ENCODE measurements at places on chromosomes 13 and 19.
A peak's percentile ranks its signal among the peaks of the same experiment; 100 is the strongest.

DNA sequence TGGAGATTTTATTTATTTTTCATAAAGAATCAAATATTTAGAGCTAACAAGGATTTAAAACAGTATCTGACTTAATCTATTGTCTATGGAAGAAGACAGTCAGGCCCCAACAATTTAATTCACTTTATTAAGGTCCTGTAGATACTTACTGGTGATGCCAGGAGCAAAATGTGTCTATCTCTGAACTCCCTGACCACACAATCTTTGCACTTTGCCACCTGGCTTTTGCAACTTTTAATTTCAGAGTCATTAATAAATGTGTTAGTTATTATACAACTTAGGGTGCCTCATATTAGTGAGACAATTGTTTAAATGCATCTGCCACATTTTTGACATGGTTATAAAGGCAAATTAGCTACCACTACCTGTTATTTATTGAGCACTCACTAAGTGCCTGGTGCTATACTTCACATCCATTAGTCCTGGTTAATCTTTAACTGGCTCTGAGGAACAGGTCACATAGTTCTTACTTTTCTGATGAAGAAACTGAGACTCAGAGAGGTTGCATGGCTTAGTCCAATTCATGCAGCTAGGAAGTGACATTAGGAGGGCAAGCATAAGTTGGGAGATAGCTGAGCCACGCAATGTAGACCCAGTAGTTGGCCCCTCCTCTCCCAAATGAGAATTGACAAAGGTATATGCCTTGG, 297.9 kb downstream of the DCT start:
- DNase-seq, result no peak

- DNase-seq, result no peak
Measured at GRCh38 chr13:34371645-34372395, 553.9 kb downstream of the RFC3 start.

GRCh38 chr13:45700971-45701900, 884 bp upstream of the CBY2 start:
- DNase-seq, result no peak

- DNase-seq, result no peak
Measured at GRCh38 chr13:105871326-105871725, 664.1 kb downstream of the EFNB2 start.

DNA sequence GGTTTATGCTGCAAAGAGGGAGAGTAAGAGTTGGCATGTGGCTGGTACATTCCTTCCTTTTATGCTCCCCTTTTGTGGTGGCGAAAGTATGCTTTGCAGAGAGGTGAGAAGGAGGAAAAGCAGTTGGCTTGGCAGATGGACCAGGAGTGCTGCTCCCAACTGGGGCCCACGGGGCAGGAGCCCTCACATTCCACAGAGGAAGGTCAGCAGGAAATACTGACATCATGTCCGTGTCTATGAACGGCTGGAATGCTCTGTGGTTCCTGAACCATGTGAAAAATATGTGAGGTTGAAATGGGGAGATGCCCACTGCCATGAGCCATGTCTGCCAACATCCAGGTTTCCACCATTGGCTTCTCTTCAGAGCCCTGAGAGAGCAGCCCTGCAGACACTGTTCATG, 33.3 kb upstream of the GAS6 start:
- no peak for DNase-seq

- no peak for DNase-seq
Measured at GRCh38 chr13:109529964-109530363, 256.4 kb downstream of the IRS2 start.

DNA sequence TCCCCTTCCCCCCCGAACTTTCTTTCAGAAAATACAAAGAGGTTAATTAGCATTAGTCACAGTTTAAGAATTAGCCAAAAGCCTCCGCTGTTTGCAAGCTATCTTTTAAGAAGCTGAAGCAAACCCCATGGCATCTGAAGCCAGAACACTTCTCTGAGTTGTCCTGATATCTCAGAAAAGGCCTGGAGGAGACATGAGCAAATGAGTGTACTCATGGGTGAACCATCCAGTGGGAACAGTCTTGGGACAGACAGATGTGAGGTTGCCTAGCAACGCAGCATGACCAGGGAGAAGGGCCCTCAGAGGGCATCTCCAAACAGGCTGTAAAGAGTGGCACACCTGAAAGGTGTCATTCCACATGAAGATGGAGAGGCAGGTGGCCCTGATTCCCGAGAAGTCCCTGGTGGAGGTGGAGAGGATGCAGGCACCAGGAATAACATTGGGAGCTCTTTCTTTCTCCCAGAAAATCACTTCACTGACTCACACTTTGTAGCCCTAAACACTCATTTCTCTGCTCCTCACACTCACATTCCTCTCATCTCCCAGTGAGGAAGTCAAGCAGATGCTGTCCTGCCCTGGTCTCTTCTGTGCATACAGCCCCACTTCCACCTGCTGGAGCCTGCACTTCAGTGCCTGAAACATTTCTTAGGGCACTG, 87.0 kb upstream of the TSHZ3 start:
- DNase-seq, result no peak

DNA sequence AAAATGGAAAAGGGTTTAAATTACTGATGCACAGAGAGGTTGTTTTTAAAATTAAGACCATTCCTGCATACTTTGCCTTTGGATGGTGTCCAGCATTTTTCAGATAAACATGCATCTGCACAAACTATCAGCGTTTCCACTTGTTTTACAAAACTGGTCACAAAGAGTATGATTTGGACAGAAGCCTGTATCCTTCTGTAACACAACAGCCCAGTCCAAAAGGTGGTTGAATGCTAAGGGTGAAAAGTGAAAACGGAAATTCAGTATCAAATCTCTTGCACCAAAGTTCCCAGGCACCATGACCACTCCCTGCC, 21.7 kb upstream of the DOCK9 start:
- DNase-seq, result no peak

- no peak for DNase-seq
Measured at GRCh38 chr13:20559659-20560356, 7.1 kb upstream of the IFT88 start.

DNA sequence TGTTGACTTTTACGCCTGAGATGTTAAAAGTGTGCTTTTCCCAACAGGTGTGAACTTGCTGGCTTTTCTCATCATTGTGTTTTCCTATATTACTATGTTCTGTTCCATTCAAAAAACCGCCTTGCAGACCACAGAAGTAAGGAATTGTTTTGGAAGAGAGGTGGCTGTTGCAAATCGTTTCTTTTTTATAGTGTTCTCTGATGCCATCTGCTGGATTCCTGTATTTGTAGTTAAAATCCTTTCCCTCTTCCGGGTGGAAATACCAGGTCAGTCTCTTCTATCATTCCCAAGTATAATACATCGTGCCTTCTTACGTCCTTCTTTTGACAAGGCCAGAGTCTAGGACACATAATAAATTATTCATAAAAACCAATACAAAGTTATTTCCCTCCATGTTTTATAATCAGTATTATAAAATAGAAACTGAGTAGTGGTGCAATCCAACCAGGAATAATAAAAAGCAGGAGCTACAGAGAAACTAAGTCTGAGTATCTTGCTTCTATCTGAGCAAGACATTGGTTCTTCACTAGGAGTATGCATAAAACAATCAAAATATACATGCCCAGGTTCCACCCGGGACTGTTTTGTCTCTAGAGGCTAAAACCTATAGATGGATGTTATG, 57.9 kb downstream of the RXFP2 start:
- DNase-seq, result no peak

DNA sequence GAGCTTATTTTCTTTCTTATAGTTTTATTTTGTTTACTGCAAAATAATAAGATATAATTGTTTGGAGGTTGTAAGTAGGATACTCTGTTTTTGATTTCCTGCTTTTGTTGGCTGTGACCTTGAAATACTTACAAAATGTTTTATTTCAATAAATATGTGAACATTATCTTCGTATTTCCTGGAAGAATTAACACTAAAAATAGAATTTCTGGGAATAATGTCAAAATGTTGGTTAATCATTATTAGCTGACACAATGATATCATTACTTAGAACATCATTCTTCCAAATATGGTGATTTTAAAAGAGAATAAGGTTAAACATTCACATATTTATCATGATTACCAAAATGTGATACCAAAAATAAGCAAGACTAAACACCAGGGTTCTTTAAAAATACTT, 1148.6 kb upstream of the PRR20A start:
- DNase-seq, result no peak

GRCh38 chr19:17178291-17178690, 36.9 kb upstream of the USE1 start:
- DNase-seq, result no peak

DNA sequence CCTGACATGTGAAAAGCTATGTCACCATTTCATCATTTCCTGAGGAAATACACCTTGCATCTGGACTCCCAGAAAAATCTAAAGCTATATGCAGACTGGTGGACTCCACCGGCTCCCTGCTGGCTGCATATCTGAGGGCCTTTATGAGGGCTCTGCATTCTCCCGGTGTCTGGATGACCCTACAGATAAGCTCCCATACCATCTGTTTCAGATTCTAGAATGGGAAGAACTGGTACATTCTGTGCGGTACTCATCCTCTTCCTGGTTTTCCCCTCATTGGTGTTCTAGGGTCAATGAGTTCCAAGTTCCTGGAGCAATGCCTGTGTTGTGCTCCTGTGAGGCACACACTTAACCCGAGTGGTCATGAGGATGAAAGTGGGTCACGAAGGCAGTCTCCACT, 60.4 kb downstream of the COL4A1 start:
- no peak for DNase-seq

GRCh38 chr13:60494296-60494695, 97.3 kb downstream of the TDRD3 start:
- DNase-seq, result no peak

DNA sequence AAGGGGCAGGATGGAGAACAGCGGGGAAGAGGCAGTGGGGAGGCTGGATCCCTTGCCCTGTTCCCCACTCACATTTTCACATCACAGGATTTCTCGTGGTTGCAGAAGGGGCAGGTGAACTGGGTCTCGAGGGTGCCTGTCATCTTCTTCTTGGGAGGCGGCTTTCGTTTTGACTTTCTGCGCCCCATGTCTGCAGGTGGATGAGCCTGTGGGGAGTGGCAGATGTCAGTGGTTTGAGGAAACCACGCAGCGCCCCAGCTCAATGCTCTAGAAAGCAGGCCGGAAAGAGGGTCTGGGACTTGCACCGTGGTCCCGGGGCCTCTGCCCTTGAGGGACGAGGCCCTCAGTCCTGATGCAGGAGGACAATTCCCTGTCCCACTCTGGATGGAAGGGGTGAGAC, 4.9 kb downstream of the ELOF1 start:
- DNase-seq, result no peak

- no peak for DNase-seq
Measured at GRCh38 chr19:48456864-48457263, 1.5 kb downstream of the KCNJ14 start.

- DNase-seq, result peak; percentile 61
Measured at GRCh38 chr19:48329167-48329891, 4.0 kb downstream of the EMP3 start.

DNA sequence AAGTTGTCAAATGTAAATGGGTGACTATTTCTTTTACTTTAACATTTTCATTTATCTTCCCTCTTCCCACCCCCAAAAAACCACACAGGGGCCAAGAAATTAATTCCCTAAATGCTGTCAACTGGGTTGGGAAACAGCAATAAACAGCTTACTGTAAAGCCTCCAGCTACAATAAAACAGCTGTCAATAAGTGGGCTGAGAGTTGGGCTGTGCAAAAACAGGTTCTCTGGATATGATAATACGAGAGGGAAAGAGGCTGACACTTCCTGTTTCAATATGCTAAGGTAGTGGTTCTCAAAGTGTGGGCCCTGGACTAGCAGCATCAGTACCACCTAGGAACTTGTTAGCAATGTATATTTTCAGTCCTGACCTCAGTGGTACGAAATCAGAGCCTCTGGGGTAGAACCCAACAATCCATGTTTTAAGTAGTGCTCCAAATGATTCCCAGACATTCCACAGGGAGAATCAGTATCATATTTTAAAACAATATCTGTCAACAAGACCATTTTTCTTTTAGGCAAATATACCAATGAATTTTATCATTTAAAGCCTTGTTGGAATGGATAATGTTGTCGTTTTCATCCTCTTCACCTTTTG, 8.4 kb downstream of the PCDH9 start:
- no peak for DNase-seq

DNA sequence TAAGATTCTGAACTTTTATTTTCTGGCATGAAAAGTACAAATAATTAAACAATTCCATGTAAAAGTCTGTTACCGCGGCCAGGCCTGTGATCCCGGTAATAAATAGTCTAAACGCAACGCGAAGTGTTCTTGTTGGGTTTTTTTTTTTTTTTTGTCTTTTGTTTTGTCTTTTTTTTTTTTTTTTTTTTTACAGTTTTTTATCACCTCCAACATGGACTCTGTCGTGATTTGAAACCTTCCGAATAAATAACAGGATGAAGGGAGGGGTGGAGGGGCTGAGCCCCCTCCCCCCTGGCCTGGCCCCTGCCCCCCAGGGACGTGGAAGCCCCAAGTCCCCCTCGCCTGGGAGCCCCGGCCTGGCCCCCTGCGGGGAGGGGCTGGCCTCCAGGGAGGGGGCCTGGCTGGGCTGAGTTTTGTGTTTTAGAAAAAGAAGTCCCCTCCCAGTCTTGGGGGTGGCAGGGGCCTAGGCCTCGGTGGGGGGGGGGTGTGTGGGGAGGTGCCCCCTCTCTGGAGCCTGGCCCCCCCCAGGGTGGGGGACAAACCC, 16.0 kb downstream of the PRKCSH start:
- no peak for DNase-seq

- no peak for DNase-seq
Measured at GRCh38 chr13:33204130-33204927, 81.2 kb downstream of the STARD13 start.

DNA sequence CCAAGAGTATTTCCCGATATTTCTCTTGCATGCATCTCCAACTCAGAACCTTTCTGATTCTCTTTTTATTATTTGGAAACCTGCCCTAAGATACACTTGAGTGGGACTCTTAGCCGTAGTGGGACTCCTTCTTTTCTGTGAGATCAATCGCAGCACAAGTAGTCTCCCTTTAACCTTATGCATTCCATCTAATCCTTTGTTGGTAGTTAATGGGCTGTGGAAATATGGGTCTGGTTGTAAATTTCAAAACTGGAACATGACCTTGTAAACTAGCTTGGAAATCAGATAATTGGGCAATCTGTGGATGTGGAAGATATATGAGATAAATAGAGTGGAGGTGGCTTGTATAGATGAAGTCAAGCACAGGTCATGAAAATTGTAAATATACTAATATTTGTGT, 350.0 kb downstream of the NDFIP2 start:
- DNase-seq, result no peak

DNA sequence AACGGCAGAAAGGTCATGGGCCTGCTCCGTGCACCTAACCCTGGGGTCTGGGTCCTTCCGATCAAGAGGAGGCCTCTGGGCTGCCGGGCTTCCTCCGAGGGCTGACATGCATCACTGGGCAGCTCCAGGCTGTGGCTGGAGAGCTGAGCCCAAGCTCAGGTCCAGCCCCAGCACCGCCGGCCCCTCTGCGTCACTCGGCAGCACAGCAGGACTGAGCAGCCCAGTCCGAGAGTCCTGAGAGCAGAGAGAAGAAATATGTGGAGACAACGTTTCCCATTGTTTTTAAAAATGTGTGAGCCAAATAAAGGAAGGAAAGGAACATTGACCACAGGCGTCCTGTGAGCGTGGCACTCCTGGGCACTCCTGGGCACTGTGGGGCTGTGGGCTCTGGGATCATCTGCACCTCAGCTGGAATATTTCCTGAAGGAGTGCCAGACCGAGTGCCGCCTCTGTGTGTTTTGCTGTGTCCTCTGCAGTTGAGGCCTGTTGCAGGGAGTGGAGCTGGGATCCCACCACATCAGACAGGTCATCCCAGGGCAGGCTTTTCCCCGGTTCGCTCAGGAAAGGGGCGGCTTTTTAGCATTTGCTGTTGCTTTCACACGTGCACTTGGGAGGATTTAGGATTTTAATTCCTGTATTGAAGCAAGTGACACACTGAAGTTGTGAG, 37.8 kb upstream of the TFDP1 start:
- DNase-seq, result no peak

GRCh38 chr13:63909726-63910375, 2494.2 kb upstream of the PCDH20 start:
- no peak for DNase-seq

All from H9 (cell line).